ENCODE measurements at places on chromosomes 5 and 9.

- no peak for DNase-seq
These were observed 226.0 kb downstream of the SNX18 start for GRCh38 chr5:54743581-54743980.

DNA sequence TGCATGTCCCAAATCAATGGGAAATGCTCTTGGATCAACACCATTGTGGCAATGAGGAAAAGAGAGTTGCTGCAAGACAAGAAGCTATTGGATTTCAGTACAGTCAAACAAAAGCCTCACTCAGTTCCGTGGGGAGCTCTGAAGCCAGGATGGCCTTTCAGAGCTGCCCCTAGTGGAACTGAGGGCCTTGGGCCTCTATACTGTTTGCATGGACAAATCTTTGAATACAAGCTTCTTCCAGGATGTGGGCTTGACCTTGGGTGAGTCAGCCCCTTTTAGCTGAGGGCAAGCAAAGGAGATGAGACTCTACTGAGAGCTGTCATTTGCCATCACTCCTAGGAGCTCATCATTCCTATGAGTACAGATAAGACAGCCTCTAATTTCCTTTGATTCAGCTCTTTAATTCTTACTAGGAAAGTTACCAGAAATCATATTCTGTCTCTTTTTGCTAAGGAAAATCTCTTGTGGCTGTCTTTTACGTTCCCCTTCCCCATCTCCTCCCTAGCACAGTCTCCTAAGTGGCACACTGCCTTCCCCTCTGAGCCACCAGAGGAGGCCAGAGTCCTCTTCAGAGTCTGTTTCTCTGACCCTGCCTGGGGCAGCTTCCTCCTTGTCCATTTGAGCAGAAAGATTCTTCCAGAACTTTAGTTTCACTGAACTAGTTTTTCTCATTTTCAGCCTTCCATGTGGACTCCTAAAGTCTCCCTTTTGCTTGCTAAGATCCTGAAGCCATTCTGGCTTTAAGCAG lies 168.8 kb upstream of the POC5 start:
- DNase-seq, result no peak

- peak; percentile 13 for DNase-seq
These were observed 92.0 kb downstream of the AMBP start for GRCh38 chr9:113985968-113986585.

- no peak for DNase-seq
These were observed 43.4 kb downstream of the PPP1R2B start for GRCh38 chr5:156893517-156893916.

GRCh38 chr9:10701906-10702305 lies 89.1 kb upstream of the PTPRD start:
- DNase-seq, result no peak

GRCh38 chr5:53783624-53784228 lies 223.3 kb downstream of the NDUFS4 start:
- DNase-seq, result no peak

- DNase-seq, result peak; percentile 91
These were observed 53.0 kb downstream of the DCP2 start for GRCh38 chr5:113029614-113030013.
